ENCODE measurements at places on chromosomes 3 and 15.

GRCh38 chr3:414063-414462 is 217.5 kb downstream of the CHL1 start:
- no peak for DNase-seq

DNA sequence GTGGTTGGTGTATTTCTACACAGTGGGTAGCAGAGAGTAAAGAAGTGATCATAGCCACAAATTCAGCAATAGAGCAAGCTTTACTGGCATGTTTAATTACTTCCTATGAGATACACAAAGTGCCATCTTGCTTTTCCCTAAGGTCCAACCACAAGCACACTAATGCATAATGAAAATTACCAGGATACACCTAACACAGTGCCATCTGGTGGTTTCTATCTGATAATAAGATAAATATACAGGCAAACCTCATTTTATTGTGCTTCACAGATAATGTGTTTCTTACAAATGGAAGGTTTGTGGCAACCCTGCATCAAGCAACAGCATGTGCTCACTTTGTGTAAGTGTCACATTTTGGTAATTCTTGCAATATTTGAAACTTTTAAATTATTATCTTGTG is 223.0 kb downstream of the NSUN3 start:
- no peak for DNase-seq

GRCh38 chr3:191240486-191240885 is 41.4 kb downstream of the OSTN start:
- DNase-seq: no peak

DNA sequence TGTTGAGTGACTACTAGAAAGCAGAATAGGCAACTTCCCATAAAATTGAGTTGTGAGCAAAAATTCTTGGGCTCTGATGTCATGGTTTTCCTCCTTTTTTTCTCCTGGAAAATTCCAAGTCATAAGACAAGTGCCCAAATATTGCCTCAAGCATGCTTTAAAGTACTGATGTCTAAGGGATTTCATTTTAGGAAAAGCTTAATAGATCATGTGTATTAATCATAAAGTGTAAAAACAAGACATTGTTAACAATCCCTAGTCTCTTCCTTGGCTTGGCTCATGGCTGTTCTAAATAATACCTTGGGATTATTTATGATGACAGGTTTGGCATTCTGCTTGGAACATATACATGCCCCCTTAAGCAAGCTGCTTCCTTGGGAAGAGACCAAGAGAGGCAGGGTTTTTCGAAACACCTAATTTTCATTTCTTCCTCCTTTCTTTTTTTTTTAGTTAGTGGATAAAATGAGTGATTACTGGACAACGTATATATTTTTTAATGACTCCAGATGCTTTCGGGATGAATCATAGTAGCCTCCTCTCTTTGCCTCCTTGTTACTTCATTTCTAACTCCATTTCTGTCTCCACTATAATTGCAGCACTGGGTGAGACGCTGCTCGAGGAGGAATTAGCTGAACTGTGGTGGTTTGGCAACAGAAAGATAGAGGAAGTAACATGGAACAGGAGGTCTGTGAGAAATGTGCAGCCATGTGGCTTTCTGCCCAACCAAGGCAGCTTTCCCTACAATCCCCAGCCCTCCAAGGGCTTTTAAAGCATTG is 104.9 kb downstream of the TPRG1 start:
- no peak for DNase-seq

DNA sequence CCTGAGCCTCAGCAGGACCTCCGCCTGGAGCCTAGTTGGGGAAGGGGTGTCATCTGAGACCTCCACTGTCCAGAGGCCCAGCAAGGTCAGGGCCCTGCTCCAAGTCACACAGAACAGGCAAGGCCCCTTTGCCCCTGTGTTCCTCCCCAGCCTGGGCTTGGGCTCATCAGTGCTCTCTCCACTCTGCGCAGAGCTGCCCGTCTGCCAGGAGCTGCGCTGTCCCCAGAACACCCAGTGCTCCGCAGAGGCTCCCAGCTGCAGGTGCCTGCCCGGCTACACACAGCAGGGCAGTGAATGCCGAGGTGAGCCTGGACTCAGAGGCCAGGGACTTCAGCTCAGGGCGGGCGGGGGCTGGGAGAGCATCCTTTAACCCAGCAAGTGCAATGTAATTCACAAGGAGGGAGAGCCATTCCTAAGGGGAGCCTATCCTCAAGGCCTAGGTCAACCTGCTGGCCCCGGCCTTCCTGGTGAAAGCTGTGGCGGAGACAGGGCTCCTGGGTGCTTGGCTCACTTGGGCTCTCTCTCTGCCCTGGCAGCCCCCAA is 7.7 kb downstream of the STAB1 start:
- DNase-seq: no peak

- DNase-seq: no peak
Observed at GRCh38 chr3:180036092-180036670, 556 bp downstream of the PEX5L start.

DNA sequence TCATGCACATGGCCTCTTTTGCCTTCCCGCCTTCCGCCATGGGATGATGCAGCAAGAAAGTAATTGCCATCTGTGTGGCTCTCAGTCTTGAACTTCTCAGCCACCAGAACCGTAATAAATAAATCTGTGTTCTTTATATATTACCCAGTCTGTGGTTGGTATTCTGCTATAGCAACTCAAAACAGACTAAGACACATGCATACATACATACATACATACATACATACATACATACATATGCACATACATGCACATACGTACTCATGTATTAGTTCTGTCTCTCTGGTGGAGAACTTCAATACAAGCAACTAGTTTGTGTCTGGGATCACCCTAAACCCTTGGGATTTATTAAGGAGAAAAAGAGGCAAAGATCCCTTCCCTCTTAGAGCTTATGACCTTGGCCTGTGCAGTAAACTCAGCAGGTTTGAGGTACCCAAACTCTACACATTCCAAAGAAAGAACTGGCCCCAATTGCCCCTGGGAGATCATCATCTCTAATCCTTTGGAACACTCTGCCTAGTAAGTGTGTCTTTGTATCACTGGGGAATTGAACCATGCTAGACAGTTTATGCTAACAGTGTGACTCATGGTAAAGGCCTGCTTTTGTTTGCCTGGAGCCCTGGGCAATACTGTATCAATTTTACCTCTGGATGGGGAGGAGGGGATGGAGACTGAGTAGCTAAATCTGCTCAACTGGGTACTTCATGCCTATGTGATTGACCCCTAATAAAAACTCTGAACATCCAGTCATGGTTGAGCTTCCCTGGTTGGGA is 115.6 kb upstream of the LMCD1 start:
- DNase-seq: no peak
